Activated CD8-positive, alpha-beta memory T cell treated with anti-CD3 and anti-CD28 coated beads for 36 hours (primary cell): ENCODE measurements at places on chromosomes 4 and X. TPM values are rescaled to one million over a fixed set of nuclear protein-coding genes. Genes with fewer than 3 reads are reported as not detected.

FGD1 gene
- total RNA-seq = 0.04 TPM

TTC29 gene
- total RNA-seq = not detected

DGKQ gene
- total RNA-seq = 15.0 TPM

GYG2 gene
- total RNA-seq = not detected

XK gene
- total RNA-seq = 0.13 TPM

DSPP gene
- not detected for total RNA-seq

CT45A1 gene
- not detected for total RNA-seq

CDKL5 gene
- total RNA-seq = 1.1 TPM

PFKFB1 gene
- total RNA-seq = 0.67 TPM

DMRTC1B gene
- total RNA-seq = not detected

GAGE1 gene
- not detected for total RNA-seq

FHDC1 gene
- total RNA-seq = 0.04 TPM

HPGDS gene
- total RNA-seq = not detected

CFAP47 gene
- total RNA-seq = not detected

BDH2 gene
- total RNA-seq = 11.2 TPM

MUC7 gene
- not detected for total RNA-seq

SRPK3 gene
- not detected for total RNA-seq

ALB gene
- not detected for total RNA-seq

ADRA2C gene
- total RNA-seq = not detected

SRD5A3 gene
- total RNA-seq = 27.7 TPM

GNRHR gene
- total RNA-seq = not detected

CXXC4 gene
- total RNA-seq = not detected

SH3BP2 gene
- total RNA-seq = 78.8 TPM

MAGT1 gene
- total RNA-seq = 44.5 TPM

CSAG3 gene
- not detected for total RNA-seq

LRAT gene
- total RNA-seq = not detected

TMEM35A gene
- not detected for total RNA-seq

MAGEA1 gene
- total RNA-seq = not detected

GPR82 gene
- total RNA-seq = 0.40 TPM
